CD4-positive, alpha-beta T cell treated with Interleukin-10 for 1 hour (primary cell): ENCODE measurements at places on chromosomes 6 and 20.

DNA sequence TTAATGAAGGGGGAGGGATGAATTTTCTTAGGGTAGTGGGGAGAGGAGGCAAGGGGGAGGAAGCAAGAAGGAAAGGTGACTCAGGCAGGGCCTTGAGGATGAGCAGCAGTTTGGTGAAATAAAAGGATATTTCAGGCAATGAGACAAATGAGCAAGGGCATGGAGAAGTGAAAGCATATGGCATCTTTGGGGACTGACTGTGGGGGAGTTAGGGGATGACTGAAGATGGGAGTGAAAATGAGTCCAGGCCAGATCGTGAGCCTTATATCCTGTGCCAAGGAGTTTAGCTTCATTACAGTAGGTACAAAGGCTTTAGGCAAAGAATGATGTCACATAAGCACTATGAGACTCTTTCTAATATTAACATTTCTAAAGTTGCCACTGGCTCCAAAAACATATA lies 51.9 kb downstream of the ILRUN start:
- DNase-seq, result no peak

GRCh38 chr6:1474205-1474604 lies 84.8 kb downstream of the FOXF2 start:
- no peak for DNase-seq

GRCh38 chr20:47540443-47541354 lies 39.0 kb downstream of the NCOA3 start:
- no peak for DNase-seq

- DNase-seq, result no peak
Measured at GRCh38 chr20:7090811-7091210, 323.3 kb downstream of the BMP2 start.

- no peak for DNase-seq
Measured at GRCh38 chr20:48335308-48336050, 492.3 kb downstream of the PREX1 start.

GRCh38 chr20:5216663-5217062 lies 89.9 kb downstream of the CDS2 start:
- DNase-seq, result no peak
